ENCODE measurements at places on chromosomes 16 and 17.

DNA sequence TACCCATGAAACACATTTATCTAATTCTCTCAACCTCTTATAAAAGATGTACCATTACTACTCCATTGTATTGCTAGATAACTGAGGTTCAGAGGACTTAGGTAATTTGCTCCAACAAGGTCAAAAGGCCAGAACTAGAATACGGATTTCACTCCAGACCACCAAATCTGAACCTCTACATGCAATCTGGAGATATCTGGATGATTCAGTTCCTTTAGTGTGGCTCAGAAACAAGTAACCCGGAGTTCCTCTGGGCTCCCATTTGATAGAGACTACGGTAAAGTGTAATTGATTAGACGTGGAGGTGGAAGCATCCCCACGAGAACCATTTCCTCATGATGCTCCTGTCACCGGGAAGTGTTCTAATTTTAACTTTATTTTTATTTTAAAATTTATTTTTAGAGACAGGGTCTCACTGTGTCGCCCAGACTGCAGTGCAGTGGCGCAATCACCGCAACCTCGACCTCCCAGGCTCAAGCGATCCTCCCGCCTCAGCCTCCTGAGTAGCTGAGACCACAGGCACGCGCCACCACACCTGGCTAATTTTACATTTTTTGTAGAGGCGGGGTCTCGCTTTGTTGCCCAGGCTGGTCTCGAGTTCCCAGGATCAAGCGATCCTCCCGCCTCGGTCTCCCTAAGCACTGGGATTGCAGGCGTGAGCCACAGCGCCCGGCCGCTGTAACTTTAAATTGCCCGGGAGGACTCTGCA lies 608 bp upstream of the COX10 start:
- no peak for DNase-seq

- no peak for DNase-seq
These were observed 62.1 kb downstream of the MRC2 start for GRCh38 chr17:62689441-62690167.

GRCh38 chr16:10497132-10498101 lies 83.0 kb downstream of the EMP2 start:
- DNase-seq = peak; percentile 29

DNA sequence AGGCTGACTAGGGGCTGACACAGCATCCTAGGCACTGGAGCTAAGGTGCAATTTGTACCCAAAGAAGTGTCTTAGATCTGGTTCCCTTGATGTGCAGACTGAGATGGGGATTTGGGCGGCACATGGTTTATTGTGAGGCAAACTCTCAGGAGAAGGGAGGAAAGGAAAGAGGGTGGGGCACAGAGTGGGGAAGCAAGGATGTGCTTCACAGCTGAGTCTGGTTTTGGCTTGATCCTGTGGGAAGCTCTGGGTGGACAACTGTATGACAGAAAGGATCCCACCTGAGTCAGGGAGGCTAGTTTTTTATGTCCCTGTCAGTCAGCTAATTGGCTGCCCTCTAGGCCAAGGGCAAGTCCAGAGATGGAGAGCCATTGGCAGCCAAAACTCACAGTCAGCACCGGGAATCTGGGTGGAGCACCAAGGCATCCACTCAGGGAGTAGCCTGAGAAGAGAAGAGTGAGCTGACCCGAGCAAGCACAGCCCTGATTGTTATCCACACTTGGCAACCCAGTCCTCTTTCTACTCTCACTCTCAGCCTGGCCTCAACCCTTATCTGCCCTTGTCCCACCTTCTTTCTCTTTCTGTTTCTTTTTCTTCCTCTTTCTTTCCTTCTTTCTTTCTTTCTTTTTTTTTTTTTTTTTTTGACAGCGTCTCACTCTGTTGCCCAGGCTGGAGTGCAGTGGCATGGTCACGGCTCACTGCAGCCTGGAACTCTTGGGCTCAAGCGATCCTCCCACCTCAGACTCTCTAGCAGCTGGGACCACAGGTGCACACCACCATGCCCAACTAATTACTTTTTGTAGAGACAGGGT lies 12.0 kb downstream of the ARL4D start:
- no peak for DNase-seq

GRCh38 chr17:63978272-63979200 lies 5.8 kb upstream of the SCN4A start:
- DNase-seq = no peak

- no peak for DNase-seq
These were observed 80.6 kb downstream of the AMFR start for GRCh38 chr16:56344518-56345405.

GRCh38 chr16:2086106-2086742 lies 38.4 kb downstream of the TSC2 start:
- DNase-seq = no peak

DNA sequence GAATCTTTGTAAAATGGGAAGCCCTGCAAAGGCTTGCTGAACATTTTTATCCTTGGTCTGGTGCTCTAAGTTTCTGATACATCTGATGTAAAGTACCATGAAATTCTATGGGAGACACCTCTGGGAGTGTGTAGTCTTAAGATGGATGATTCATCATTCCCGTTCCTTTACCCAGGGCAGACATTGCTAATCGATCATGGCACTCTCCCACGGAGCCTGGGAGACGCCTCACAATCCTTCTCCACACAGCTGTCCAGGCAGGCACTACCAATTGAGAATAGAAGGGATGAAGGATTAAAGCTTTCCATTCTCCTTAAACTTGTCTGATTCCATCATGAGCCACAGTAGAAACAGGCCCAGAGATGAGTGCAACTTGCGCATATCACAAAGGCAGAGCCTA lies 144.8 kb downstream of the GSG1L start:
- DNase-seq = no peak

DNA sequence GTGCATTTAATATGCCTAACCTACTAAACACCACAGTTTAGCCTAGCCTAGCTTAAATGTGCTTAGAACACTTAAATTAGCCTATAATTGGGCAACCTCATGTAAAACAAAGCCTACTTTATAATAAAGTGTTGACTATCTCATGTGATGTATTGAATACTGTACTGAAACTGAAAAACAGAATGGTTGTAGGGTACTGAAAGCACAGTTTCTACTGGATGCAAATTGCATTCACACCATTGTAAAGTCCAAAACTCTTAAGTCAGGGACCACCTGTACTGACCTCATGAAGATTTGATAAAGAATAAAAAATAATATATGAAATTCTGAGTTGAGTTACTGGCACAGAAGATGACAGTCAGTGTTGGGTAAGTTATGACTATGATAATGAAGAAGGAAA lies 625.4 kb upstream of the SOX9 start:
- no peak for DNase-seq

DNA sequence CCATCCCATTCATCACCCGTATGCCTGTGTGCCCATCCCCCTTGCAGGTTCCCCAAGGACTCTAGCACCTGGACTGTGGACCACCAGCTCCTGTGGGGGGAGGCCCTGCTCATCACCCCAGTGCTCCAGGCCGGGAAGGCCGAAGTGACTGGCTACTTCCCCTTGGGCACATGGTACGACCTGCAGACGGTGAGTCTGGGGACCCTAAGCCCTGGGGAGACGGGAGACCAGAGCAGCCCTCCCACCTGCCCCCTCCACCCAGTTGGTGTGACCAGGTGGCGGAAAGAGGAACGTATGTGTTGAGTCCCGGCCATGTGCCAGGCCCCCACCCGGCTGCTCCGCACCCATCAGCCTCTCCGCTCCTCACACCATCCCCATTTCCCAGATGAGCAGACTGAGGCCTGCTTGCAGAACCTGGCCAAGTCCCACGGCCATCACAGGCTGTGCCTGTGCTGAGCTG lies 15.6 kb downstream of the GAA start:
- DNase-seq = no peak

- DNase-seq = no peak
These were observed 130.4 kb downstream of the SLC39A11 start for GRCh38 chr17:72962106-72962505.

DNA sequence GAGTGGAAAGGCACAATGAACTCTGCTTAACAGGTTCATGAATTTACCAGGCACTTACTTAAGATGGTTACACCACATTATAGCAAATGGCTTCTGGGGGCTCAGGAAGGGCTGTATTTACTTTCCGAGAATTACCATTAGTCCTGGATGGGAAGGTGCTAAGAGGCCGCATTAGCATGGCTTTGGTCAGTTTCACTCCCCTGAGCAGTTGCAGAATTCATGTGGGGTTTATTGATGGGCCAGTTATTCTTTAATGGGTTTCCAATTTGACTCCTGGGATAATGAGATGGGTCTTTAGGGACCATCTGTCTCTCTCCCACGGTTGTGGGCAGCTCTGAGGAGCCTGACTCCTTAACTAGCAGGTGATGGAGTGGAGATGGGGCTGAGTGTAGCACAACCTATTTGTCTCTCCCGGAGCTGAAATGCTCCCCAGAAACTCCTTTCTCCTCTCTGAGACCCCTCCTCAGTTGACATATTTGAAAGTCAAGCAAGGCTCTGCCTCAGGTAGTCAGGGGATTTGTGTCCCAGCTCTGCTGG lies 652.5 kb downstream of the HS3ST4 start:
- no peak for DNase-seq

DNA sequence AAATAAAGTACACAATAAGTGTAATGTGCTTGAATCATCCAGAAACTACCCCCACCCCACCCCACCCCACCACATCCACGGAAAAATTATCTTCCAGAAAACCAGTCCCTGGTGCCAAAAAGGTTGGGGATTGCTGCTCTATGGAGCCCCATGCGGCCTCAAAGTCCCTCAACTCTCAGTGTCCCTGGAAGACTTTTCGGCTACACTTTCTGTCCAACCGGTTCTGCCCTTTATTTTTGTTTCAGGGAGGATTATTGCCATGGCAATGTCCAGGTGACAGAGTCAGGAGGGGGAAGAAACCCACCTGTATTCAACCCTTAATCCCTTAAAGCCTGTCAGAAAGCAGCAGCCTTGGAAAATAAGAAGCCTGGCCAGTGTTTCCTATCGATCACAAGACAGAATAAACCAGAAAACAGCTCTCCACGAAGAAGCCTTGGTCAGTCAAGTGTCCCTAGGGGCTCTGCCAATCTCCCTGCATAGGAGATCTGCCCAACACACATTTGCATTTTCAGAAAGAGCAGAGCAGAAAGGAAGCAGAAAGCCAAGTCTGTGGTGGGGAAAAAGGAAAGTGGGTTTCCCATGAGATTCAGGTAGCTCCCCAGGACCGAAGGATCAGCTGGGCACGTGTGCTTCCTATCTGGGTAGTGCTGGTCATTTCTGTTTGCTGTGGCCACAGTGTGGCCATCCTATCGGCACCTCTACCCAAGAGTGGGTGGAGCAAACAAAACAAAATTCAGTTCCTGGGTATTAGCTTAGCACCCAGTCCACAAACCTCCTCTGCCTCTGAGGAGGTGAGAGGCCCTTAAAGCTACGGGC lies 342.7 kb downstream of the SOX9 start:
- no peak for DNase-seq

GRCh38 chr17:13442361-13442760 lies 159.4 kb downstream of the HS3ST3A1 start:
- DNase-seq = no peak
